ENCODE measurements at places on chromosomes 12 and 14.

- no peak for DNase-seq
These were observed 14.9 kb upstream of the CCER1 start for GRCh38 chr12:90969851-90970250.

- DNase-seq = no peak
These were observed 26.9 kb downstream of the GSTZ1 start for GRCh38 chr14:77347751-77348150.

GRCh38 chr12:5040368-5040767, 3.3 kb upstream of the KCNA5 start:
- DNase-seq = no peak

DNA sequence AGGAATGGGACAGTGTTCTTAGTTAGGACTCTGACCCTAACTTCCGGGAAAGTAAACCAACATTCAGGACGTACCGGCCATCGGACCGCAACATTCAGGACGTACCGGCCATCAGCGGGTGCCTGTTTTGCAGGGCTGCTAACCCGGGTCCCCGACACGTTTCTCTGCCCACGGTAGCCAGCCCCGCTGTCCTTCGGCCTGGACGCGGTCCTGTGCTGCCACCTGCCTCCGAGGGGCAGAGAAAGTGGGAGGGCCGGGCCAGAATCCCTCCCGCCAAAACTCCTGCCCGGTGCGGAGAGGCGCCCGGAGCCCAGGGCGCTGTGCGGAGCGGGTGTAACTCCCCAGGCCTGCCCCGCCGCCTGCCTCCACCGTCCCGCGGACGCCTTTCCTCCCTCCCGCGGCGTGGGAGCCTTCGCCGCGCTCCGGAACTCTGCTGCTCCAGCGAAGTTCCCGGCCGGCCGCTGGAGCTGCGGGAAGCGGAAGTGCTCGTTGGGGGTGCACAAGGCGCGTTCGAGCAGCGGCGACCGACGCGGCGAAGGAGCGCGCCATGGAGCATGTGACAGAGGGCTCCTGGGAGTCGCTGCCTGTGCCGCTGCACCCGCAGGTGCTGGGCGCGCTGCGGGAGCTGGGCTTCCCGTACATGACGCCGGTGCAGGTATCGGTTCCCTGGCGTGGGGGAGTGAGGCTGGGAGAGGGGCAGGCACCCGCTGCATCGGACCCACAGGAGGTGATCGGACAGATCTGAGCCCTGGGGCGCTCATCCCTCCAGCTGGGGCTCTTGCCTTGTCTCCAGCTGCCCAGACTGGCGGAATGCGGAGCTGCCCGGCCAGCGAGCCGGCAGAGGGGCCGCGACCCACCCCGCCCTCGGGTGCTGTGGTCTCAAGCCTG, at the start of gene DDX55:
Gene DDX55 (plus strand): TSS at position 498 of the 888 bp plus-strand sequence. CDS start 50 bp downstream, at position 548.
- peak; percentile 74 for DNase-seq

- DNase-seq = no peak
These were observed 13.7 kb upstream of the ZNF740 start for GRCh38 chr12:53166837-53167236.

DNA sequence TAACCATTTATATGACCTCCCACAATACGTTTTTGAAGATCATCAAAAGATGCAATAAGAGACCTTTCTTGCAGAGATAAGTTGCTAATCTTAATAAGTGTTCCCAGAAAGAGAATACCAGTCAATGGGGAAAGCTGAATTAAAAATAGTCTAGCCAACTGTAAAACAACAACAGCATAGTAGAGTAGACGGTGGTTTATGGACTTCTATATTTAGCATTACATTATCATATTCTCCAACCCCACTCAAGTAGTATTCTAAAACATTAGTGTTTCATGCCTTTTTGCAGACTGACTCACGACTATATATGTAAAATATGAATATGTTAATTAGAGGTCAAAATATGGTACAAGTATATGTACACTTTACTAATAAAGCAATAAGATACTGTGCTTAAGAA, 218.9 kb downstream of the MED13L start:
- no peak for DNase-seq

DNA sequence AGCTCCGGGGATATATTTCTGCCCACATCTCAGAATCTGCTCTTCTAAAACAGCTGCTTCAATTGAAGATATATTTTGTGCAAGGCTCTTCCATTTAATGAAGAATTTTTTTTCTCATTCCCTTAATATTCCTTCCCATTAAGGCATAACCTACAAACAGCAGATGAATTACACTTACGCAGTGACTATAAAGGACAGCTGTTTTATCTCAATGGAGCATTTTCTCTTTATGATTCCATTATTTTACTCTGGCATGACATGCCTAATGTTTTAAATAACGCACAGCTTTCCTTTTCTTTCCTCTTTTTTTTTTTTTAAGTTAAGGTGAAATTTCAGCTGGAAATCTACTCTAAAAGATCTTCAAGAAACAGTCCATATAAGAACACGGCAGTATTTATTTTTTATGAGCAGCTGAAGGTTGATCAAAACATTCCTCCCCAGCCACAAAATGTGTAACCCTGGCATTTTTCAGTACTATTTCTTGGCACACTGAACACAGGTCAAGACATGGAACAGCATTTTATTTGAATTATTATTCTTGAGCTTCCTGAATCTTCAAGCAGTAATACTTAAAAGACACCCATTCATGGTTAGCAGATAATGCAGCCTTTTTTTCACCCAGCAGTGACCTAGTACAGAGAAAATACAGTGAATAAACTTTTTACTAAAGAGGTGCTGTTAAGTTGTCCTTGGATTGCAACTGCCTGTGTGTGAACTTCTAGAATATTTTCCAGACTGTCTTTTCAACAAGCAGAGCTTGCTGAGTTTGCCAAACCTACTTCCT, 118.1 kb upstream of the FOXN3 start:
- DNase-seq = no peak

DNA sequence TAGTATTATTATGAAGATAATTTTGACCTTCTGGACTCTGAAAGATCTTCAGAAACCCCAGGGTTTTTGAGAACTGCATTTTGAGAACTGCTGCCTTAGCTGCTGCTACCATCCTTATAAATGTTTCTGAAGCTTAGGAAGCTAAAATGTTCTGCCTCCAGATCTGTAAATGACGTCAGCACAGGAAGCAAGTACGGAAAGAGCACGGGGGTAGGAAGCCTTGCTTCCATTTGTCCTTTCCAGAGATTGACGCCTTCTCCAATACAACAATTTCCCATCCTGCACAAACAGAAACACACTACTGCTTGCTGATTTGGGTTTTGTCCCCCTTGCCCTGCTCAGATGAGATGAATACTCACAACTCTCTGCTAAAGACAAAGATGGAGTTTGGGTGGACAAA, 17.9 kb downstream of the RAD52 start:
- no peak for DNase-seq

DNA sequence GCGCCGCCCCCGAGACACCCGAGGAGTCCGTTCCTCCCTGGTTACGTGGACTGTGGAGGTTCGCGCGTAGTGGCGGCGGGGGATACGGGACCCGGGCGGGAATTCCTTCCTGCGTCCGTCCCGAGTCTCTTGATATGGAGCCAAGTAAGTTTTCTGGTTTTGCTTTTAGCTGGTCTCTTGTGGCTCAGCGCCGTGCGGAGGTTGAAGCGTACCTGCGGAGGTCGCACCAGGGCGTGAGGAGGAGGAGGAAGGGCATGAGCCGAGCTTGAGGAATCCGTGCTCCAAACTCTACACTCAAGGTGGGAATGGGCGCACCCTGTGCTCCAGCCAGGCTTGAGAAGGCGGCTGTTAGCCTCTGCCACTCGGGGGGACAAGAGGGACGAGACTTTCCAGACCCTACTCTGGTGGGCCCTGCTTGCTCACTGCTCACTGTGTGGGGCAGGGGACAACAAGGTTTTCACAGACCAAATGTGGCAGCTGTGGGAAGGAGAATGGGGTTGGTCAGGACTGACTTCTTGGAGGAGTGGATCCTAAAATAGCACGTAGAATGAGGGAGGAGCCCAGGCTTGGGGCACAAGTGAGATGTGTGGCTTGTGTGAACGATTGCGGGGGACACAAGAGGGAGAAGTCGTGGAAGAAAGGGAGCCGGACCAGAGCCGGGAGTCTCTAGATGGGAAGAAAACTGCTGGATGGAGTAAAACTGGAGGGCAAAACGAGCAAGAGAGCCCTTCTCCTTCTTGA, 577 bp downstream of the ATG101 start:
- DNase-seq = no peak

DNA sequence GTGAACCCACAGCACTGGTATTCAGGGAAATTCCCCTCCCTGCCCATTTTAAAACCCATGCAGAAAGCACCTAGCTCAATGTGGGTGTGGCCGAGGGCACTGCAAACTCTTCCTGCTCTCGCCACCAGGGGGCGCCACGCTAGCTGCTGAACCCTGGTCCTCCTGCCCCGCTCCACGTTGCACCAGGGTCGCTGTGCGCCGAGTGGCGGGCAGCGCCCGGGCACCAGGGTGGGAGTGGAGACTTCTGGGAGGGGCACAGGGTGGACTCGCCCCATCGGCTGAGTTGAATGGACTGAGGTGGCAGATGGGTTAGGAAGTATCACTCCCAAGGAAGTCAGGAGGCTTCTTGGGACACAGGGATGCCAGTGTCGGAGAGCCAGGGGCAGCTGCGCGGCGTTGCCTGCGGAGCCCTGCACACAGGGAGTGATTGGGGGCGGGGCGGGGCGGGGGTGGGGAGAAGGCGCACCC, 48.1 kb upstream of the BCL11B start:
- peak; percentile 61 for DNase-seq

GRCh38 chr14:72450473-72451044, 443.3 kb downstream of the DPF3 start:
- no peak for DNase-seq

- no peak for DNase-seq
These were observed 834.1 kb downstream of the TRHDE start for GRCh38 chr12:73106296-73106695.

- DNase-seq = no peak
These were observed 55.5 kb upstream of the PCED1B start for GRCh38 chr12:47023953-47024352.

GRCh38 chr12:6765634-6766581, at the start of gene PTMS:
Gene PTMS, plus strand, starts transcription at chr12:6766363. Its CDS starts 343 bp downstream, at chr12:6766706.
- no peak for DNase-seq

DNA sequence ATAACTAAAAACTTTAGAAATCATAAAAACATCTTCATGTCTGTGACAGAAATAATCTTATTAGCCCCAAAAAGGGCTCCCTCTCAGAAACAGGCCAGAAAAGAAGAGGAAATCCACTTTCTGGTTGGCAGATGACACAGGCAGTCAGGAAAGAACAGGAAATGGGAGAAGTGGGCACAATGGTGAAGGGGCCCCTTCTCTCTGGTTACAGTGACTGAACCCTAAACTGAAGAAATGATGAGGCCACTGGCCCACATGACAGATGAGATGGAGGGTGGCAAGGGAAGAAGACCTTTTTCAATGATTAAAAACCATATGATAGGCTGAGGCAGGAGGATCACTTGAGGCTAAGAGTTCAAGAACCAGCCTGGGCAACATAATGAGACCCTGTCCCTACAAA, 21.1 kb downstream of the TCTN1 start:
- no peak for DNase-seq

DNA sequence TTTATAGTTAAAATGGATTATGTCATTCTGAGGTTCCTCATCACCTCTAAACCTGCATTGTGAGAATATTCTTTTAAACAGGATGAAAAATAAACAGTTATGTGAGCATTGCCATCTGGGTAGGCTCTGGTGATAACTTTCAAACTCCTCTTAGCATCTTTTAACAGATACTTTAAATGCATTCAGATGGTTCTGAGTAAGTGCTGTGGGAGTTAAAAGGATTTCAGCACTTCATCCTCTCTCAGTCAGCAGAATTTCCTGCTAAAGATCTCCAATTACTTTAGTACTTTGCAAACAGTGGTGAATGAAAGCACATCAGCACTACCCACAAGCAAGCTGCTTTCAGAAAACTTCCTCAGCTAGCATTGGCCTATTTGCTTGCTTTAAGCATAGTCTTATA, 59.3 kb upstream of the TMTC1 start:
- DNase-seq = no peak

DNA sequence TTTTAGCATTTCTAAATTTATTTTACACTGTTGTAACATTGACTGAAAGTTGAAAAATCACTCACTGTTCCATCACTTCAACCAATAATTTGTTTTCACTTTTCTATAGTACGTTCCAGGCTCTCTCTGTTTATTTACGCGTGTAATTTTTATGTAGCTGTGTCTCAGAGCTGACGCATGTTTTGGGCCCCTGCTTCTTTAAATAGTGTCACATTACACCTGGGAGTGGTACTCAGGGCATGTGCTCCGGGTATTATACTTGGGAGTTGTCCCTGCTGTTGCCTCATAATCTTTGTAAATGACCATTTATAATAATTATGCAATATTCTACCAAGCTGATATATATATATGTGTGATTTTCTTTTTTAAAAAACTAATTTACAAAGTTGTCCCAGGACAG, 132.8 kb upstream of the CPM start:
- no peak for DNase-seq

DNA sequence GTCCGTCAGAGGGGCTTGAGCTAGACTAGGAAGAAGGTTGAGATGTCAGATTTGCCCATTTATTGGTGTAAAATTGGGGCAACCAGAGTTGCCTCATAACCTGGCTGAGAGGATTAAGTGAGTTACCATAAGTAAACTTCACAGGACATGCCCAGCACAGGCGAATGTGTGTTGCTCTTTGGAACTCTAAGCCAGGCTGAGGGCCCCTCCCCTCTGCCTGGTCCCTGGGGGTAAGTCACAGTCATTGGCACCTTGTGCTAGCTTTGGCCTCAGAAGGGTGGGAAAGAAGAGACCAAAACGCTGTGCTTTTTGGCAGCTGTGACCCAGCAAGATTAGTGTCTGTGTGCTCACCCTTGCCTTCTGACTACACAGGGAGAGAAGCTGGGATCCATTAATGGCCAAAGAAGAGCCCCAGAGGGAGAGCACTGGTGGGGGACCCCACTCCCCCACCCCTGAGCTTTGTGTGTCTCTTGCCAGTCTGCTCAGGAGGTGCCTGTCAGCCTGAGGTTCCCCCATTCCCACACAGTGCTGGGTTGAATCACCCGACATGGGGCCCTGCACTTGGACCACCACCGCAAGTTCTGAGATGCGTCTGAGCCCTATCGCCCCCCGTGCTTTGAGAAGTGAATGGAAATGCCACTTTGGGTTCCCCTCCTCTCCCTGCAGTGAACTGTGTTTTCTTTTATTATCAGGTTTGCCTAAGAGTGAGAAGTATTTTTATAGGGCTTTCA, 74.1 kb downstream of the CACNA1C start:
- no peak for DNase-seq

- no peak for DNase-seq
These were observed 109.8 kb downstream of the SCAF11 start for GRCh38 chr12:45880533-45880932.

GRCh38 chr14:89040080-89040459, 215.6 kb downstream of the TTC8 start:
- no peak for DNase-seq

DNA sequence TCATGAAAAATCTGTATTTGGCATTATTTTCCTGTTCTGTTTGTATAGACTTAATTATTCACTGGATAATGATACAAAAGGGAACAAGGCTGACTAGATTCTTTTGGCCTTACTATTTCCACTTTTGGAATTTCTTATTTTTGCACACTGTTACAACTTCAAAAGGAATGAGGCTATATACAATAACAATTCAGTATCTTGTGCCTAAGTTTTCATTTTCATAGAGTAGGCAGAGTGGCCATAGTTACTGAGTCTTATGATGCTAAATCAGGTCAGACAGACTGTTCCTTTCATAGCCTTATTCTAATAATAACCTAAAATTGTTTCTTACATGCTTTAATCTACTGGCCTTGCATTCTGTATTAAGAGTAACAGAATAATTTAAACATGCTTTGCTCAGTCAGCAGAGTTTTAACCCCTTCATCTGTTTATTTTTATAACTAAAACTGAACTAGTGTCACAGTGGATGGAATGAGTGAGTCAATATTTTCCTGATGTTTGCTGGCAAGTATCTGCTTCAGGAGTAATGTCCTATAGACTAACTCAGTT, 10.5 kb downstream of the TTC8 start:
- DNase-seq = no peak
